ENCODE measurements at places on chromosomes 5 and 9. TPM values are rescaled to one million over a fixed set of nuclear protein-coding genes. Genes with fewer than 3 reads are reported as not detected.

DPYSL3 gene
- 263 TPM for total RNA-seq

AK8 gene
- total RNA-seq = under 0.01 TPM

SMIM27 gene
- 2.7 TPM for total RNA-seq

MRPL41 gene
- total RNA-seq = 31.2 TPM

PCDHB2 gene
- 0.74 TPM for total RNA-seq

PLEKHG4B gene
- 0.30 TPM for total RNA-seq

TPRN gene
- total RNA-seq = 6.2 TPM

HK3 gene
- not detected for total RNA-seq

PRUNE2 gene
- total RNA-seq = 6.2 TPM

CKMT2 gene
- 3.3 TPM for total RNA-seq

ANKRD34B gene
- not detected for total RNA-seq

ZNF879 gene
- 2.8 TPM for total RNA-seq

HMCN2 gene
- total RNA-seq = 0.05 TPM

GHR gene
- total RNA-seq = 3.2 TPM

CSF2 gene
- total RNA-seq = 1.2 TPM

IFNK gene
- total RNA-seq = not detected

SGCD gene
- total RNA-seq = 12.7 TPM

ADAMTS16 gene
- total RNA-seq = 3.9 TPM

SLU7 gene
- total RNA-seq = 71.6 TPM

GNA14 gene
- not detected for total RNA-seq

MAP1B gene
- total RNA-seq = 501 TPM

KCNMB1 gene
- 0.05 TPM for total RNA-seq

TIMD4 gene
- not detected for total RNA-seq

CAVIN4 gene
- total RNA-seq = 2.4 TPM

ALDH1A1 gene
- 141 TPM for total RNA-seq

INPP5E gene
- total RNA-seq = 3.9 TPM

CARD9 gene
- total RNA-seq = 1.8 TPM

SLC22A4 gene
- 4.8 TPM for total RNA-seq

CAMK2A gene
- 3.3 TPM for total RNA-seq

CBY3 gene
- total RNA-seq = not detected

PKD2L2 gene
- not detected for total RNA-seq

CTXN3 gene
- total RNA-seq = not detected
